ENCODE measurements at places on chromosomes 6 and 20.

DNA sequence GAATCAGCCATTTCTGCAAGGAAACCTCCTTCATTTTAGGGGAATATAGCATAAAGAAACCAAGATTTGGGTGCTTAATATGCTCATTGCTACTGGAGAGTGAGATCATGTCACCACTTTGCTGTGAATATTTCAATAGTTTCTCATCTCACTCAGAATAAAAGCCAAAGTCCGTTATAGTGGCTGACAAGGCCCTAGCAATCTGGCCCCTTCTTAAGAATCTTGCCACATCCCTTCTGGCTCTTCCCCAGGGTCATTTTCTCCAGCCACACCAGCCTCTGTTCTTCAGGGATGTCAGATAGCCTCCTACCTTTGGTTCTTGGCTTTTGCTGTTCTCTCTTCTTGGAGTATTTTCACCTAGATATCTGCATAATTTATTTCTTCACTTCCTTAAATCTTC lies 24.8 kb upstream of the MLIP start:
- DNase-seq = no peak

GRCh38 chr6:43076464-43077332 lies 584 bp downstream of the PTK7 start:
- DNase-seq = no peak

GRCh38 chr6:159655409-159655988 lies 37.5 kb downstream of the SOD2 start:
- no peak for DNase-seq

- DNase-seq = peak; percentile 73
Measured at GRCh38 chr20:38751360-38751976, 3.2 kb downstream of the ACTR5 start.

DNA sequence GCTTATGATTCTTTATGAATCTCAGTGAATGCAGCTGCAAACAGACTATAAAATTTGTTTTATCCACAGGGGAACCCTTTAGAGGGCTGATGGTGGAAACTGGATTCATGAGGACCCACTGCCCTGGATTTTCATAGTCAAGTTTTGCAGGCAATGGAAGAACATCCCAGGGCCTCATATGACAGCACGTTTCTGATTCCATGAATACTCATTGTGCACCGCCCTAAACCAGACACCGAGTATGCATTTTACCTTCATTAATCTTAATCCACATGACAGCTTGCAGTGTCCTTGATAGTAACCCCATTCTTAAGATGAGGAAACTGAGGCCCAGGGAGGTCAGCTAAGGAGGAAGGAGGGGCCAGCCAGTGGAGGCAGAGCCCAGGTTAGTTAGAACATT lies 270.4 kb downstream of the PREX1 start:
- DNase-seq = no peak

DNA sequence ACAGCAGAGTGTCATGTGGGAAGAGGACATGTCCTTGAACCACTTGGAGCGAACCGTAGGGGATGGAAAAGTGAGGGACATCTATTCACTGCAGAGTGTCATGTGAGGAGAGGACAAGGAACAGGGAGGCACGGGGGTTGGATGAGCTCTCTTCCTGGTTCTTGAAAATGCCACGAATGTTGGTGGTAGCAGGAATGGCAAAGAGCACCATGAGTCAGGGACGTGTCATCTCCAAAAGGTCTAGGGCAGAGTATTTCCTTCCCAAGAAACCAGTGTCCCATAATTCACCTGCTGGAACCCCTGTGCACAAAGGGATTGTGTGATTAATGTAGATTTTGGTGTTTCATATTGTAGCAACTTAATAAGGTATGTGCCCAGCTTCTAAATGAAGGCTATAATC lies 136.8 kb downstream of the BFSP1 start:
- no peak for DNase-seq

DNA sequence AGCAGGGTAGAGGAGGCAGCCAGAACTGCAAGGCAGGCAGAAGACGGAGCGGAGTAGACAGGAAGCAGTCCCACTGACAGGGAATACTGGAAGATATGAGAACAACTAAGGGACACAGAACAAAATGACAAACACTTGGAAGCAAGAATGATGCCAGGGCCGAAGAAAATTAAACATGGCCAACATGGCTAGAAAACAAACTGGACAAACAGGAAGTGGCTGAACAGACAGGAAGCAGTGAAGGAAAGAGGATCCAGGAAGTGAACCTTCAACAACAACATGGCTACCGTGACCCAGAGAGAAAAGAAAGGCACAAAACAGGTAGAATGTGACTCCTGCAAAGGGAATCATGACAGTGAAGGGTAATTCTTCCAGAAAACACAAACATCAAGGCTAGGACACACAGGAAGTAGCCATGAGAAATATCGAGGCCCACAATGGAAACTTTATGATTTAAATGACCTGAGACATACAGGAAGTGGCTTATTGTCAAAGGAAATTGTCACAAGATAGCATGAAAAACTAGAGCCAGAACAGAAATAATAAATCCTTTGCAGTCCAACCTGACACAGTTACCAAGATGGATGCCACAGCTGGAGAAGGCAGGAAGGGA lies 9.1 kb downstream of the COL11A2 start:
- peak; percentile 60 for DNase-seq

- DNase-seq = no peak
Measured at GRCh38 chr20:46557231-46557956, 6.9 kb upstream of the OCSTAMP start.

DNA sequence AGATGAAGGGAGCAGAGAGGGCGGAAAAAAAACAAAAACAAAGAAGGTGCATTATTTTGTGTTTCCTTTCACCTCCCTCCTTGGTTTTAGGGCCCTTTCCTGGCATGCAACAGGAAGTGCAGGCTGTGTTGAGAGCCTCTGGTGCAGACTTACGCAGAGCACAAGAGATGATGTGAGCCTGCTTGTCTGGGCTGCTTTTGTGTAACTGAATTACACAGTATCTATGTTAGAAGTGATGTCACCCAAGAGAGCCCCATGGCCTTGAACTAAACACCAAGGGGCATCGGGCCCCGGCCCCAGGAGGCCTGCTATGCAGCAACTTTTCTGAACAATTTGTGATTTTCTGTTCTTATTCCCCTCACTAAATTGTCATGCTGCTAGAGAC lies 25.5 kb downstream of the GNAS start:
- DNase-seq = no peak

DNA sequence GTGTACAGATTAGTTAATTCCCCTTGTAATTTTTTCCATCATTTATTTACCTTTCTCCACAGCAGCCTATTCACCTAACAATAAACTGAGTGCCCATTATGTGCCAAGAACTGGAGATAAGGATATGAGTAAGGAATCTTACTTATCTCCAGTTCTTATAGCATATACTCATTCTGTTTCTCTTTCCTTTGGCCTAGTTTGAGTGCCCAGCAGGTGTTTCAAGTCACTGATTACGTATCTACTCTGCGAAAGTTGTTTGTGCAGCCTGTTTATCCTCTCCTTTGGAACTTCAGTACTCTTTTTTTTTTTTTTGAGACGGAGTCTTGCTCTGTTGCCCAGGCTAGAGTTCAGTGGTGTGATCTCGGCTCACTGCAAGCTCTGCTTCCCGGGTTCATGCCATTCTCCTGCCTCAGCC lies 17.3 kb upstream of the POU5F1 start:
- no peak for DNase-seq

GRCh38 chr20:54431156-54431944 lies 44.0 kb upstream of the DOK5 start:
- no peak for DNase-seq

GRCh38 chr20:43984587-43984986 lies 69.9 kb downstream of the TOX2 start:
- DNase-seq = no peak

GRCh38 chr6:101114703-101115102 lies 233.6 kb upstream of the ASCC3 start:
- DNase-seq = peak; percentile 63

DNA sequence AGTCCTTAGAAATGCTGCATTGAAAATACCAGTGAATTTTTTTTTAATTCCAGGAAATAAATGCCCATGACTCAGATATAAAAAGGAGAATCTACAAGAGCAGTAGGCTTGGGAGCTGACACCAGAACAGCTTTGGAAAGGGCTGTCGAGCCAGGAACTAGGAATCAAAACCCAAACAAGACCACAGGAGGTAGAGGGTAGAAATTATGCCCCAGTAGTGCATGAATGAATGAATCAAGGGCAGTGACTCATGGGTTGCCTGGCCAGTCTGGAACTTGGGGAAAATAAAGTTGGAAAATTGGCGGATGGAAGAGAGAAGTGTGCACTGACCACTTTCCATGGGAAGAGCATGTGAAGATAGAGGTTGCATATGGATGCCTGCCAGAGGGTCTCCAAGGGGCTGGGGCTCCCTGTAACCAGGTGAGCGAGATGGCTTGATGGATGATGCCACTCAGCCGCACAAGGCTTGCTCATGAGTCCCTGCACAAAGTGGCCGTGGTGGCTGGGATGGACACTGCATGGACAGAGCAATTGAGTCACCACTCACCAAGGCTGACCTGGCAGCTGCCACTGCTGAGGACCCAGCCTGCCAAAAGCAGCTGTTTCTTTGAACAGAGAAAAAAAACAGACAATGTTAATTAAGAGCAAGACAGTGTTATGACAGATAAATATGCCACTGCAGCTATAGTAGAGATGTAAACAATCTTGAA lies 15.2 kb upstream of the MCCD1 start:
- DNase-seq = no peak

GRCh38 chr6:91144126-91144525 lies 557.3 kb upstream of the MAP3K7 start:
- DNase-seq = no peak

DNA sequence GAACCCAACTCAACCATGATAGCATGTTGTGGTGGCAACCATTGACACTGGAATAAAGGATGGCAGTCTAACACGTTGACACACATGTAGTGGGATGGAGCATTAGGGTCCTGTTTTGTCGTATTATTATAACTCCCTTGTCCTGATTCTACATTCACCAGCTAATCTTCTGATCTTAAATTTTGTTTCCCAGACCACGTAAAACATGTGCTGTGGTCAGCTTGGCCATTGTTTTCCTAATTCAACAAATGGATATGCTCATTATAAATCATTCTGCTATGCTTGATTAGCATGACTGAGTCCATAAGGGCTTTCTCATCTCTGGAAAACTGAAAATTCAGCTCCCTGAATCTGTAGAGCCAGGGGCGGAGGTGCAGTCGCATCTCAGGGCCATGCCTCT lies 15.0 kb downstream of the MRAP2 start:
- no peak for DNase-seq

DNA sequence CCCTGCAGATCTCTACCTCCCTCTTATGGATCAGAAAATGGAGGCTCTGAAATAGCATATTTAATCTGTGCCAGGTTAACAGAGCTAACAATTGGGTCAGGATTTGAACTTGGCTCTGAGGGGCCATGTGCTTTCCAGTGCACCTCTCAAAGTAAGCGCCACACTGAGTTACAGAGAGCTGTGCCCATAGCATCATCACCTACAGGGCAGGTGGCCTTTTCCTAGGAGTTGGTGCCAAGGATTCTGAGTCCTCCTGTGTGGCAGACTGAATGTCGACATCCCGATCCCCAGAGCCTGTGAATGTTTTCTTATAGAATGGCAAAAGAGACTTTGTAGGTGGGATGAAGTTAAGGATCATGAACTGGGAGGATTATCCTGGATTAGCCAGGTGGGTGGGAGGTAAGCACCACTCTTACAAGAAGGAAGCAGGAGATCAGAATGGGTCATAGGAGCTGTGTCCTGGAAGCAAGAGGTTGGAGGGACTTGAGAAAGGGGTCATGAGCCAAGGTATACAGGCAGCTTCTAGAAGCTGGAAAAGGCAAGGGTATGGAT lies 68.0 kb upstream of the TBC1D7 start:
- DNase-seq = no peak

DNA sequence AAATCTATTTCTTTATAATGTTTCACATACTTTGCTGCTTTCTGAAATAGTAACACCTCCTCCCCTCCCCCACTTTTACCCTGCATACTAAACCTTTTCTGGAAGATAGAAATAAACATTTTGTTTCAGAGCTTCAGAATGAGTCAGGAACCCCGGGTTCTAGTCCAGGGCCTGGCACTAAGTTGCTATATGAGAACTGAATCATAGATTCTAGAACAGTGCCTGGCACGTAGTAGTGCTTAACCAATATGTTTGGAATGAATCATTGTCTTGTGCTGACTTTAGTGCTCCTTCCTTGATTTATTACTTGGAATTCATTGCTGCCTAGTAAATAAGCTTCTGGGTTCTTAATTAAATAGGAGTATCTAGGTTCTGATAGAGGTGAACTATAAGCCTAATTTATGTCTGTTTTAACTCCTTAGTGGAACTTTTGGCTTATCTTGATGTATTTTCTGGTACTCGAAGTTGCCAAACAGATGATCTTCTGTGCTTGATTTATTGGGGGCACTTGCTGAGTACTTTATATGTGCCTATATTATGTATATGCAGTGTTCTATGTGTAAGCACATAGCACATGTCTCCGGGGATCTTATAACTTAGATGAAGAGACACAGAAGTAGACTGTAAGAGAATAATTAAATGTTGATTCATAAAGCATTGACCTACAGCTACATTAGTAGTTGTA lies 18.6 kb downstream of the TAB2 start:
- DNase-seq = no peak

- no peak for DNase-seq
Measured at GRCh38 chr6:87907521-87907920, 140.1 kb upstream of the SPACA1 start.

GRCh38 chr20:32110173-32110704 lies 725 bp downstream of the TM9SF4 start:
- no peak for DNase-seq

DNA sequence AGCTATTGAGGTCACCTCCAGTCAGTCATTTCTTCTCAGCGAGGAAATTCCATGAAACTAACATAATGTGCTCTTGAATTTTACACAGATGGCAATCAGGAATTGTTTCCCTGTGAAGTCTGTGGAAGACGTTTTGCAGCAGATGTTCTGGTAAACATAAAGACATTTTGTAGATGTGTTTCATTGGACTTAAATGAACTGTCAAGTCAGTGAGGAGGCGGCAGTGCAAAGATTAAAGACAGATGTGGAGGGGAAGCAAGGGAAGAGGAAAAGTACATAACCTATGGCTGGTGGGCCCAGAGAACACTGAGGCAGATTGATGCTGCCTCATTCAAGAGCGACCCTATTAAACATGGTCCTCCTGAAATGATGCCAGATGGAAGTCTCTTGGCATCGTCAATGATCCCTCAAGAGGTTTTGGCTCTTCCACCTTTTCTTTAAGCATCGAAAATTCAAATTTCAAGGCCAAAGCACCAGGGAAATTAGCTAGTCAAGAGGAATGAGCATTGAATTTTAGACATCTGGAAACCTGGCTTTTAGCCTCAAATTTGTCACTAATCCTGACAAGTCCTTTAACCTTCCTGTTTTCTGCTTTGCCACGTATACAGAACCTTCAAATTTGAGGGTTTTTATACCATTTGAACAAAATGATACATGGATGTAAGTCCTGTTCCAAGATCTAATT lies 20.1 kb downstream of the ZC2HC1B start:
- DNase-seq = no peak
